Aorta (tissue), 5 donors: ENCODE measurements at places on chromosomes 13 and 19. TPM values are rescaled to one million over a fixed set of nuclear protein-coding genes. Genes with fewer than 3 reads are reported as not detected.
A peak's percentile ranks its signal among the peaks of the same experiment; 100 is the strongest.

GRCh38 chr13:51271528-51272085 lies 49.4 kb downstream of the FAM124A start:
- no peak for DNase-seq

GRCh38 chr13:100596516-100596915 lies 7.9 kb upstream of the GGACT start:
- DNase-seq = no peak

RFPL4AL1 gene
- total RNA-seq = not detected

GRCh38 chr19:48674921-48675824 lies 2.4 kb upstream of the NTN5 start:
- peak; percentile 87 for DNase-seq

GRCh38 chr19:29889702-29890101 lies 52.3 kb upstream of the URI1 start:
- peak; percentile 30 for DNase-seq

DNA sequence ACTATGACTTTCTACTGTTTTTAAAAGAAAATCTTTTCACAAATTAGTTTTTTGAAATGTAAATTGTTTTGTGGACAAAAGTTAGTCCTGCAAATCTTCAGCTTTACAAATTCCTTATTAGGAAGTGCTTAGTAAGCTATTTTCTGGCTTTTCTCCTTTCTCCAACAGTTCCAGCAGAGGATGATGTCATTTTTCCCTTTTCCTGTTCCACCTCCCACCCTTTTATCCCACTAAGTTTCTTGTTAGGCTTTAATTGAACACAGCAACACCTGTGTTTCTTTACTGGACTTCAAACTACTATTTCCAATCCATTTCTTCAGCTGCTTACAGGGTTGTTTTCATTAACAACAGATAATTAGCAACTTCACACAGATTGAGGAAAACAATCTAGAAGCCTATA lies 389.2 kb downstream of the NDFIP2 start:
- no peak for DNase-seq

LGALS7B gene
- not detected for total RNA-seq

DNA sequence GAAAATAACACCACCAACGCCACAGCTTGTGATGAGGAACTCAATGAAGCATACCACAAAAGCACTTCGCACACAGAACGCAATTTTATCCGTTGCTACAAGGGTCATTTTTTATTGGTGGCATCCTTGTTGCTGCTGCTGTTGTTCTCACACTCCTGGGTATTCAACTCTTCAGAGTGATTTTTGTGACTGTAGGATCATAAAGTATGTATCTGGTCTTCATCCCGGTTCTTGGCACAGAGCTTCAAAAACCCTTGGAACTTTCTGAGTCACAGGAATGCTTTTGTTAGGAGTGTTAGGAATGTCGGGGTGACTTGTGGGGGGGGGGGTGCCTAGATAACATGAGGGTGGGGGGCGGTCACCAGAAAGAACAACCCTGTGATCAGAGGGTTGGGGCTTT lies 108.4 kb downstream of the ZNF557 start:
- DNase-seq = no peak

IZUMO2 gene
- total RNA-seq = not detected

RAVER1 gene
- total RNA-seq = 24.0 TPM

DNA sequence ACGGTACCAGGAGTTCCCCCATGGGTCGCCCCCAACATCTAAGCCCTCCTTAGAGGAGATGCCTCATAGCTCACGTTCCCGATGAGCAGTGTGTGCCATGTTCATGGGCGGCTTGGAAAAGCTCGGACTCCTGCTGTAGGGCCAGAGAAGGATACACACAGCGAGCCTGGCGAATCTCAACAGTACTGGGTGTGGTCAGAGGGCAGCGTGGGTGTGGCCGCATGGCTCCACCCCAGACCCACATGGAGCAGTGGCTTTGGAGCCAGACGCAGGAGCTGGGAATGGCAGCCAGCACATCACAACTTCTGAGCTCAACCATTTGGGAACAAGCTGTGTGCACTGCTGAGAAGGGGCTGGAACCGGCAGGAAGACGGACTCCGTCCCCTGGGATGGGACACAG lies 15.6 kb downstream of the CAPS start:
- DNase-seq = no peak

GRCh38 chr13:93217721-93218261 lies 8.8 kb upstream of the GPC6 start:
- no peak for DNase-seq
